Right ventricle myocardium superior (tissue), 1 donor: ENCODE measurements at places on chromosomes 12 and 14.

- DNase-seq: peak; percentile 51
These were observed 158.6 kb upstream of the PARP11 start for GRCh38 chr12:4031703-4032291.

DNA sequence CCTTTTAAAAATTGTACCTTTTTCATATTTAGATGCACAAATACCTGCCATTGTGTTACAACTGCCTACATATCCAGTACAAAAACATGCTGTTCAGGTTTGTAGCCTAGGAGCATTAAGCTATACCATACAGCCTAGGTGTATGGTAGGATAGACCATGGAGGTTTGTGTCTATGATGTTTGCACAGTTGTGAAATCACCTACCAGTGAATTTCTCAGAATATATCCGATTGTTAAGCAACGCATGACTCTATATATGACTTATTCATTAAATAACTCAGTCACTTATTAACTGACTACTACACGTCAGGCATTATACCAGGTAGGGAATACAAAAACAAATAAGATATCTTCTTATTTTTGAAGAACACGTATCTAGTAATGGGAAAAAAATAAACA, 26.2 kb upstream of the ETNK1 start:
- no peak for DNase-seq

GRCh38 chr14:104557086-104557485, 22.5 kb upstream of the C14orf180 start:
- DNase-seq: peak; percentile 1

DNA sequence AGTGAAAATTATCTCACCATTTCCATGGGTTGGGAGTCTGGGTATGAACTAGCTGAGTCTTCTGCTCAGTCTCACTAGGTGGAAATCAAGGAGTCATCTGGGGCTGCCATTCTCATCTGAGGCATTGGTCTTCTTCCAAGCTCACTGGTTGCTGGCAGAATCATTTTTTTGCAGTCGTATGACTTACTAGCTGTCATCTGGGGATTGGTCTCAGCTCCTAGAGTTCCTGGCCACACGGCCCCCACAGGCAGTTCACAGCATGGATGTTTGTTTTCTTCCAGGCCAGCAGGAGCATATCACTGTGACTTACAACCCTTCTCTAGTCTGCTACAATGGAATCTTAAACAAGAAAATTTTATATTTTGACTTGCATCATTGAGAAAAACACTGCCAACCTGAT, 18.6 kb upstream of the OR10AD1 start:
- DNase-seq: no peak

DNA sequence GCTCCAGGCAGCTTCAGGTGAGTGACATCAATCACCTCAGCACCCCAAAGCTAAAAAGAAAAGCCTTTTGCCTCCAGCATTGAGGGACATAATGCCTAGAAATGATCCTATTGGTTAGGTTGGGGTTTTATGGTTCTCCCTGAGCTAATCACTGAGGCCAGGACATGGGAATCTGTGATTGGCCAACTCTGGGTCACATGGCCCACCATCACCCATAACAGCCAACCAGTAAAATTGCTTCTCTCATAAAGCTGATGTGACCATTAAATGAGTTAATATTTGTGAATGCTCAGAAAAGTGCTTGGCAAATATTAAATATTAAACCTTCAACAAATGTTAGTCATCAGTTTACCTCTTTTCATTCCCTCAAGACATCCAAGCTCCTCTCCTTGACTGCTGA, 60.2 kb downstream of the TBX3 start:
- DNase-seq: no peak

DNA sequence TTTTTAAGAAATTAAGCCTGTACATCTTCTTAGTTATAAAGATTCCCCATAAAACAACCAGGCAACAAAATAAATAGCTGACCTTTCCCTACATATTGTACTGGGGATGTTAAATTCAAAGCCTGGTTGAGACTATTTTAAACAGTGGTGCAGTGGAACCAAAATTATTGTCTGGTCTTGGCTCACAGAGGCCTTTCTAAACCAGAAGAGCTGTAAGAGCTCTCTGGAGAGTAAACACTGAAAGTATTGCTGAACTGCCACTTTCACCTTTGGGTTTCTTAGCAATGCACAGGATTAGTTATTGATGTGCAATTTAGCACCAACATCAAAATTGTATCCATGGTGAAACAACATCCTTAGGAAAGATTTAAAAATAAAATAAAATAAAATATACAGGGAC, 20.6 kb downstream of the RACGAP1 start:
- DNase-seq: no peak

DNA sequence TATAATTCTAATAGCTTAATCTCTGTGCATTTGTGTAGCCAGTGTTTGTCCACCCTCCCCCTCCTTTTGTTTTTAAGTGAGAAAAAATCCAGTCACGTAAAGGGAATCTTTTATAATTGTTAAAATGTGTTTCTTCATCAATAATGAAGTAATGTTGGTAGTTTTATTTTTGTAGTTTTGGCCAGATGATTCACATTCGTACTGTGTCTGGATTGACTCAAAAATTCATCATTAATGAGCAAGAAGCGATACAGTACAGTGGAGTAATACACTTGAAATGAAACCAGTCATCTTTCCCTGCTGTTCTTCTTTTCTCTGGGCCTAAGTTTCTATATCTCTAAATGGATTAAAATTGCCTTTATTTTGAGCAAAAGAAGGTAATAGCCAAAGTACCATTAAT, 86.5 kb downstream of the SRGAP1 start:
- no peak for DNase-seq

- no peak for DNase-seq
These were observed 764.3 kb downstream of the NOVA1 start for GRCh38 chr14:25833341-25834126.

DNA sequence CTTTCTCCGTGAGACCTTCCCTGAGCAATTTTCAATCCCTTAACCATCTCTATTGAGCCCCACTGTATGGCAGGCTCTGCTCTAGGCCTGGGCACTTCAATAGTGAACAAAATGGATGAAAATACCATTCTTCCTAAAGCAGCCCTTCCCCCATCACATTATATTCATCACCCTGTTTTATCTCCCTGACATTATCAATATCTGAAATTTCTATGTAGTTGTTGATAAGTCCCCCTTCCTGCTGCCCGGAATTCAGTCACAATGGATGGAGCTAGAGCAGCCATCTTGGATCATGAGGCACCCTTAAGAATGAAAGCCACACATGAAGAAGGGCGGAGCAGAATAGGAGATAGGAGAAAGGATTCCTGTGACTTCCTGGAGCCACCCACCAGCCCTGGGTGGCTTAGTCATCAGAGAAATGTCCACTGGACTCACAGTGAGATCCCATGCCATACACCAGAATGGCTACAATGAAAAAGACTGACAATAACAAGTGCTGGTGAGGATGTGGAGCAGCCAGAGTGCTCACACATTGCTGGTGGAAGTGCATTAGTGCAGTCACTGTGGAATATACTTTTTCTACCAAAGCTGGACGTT, 33.9 kb downstream of the SCARB1 start:
- DNase-seq: no peak

GRCh38 chr12:48936379-48936979, 11.2 kb upstream of the FKBP11 start:
- DNase-seq: peak; percentile 80

GRCh38 chr12:130838951-130839769, at the start of gene STX2:
STX2 (minus strand) TSS chr12:130839250; CDS start chr12:130839099, 151 bp downstream.
- DNase-seq: peak; percentile 93

GRCh38 chr12:34106172-34106571, 83.9 kb downstream of the ALG10 start:
- no peak for DNase-seq

- no peak for DNase-seq
These were observed 79.7 kb downstream of the SAMD4A start for GRCh38 chr14:54646626-54647025.

- DNase-seq: no peak
These were observed 81.8 kb downstream of the TSPAN9 start for GRCh38 chr12:3158851-3159465.

- DNase-seq: no peak
These were observed 17.3 kb upstream of the ABHD12B start for GRCh38 chr14:50854521-50854920.

- no peak for DNase-seq
These were observed 100.0 kb downstream of the ARF6 start for GRCh38 chr14:49992901-49993339.

- no peak for DNase-seq
These were observed 28.2 kb upstream of the RIMBP2 start for GRCh38 chr12:130744274-130744673.

GRCh38 chr12:132377147-132377546, 47.8 kb upstream of the GALNT9 start:
- DNase-seq: no peak

- DNase-seq: no peak
These were observed 96.1 kb upstream of the SLC16A7 start for GRCh38 chr12:59499774-59500173.

DNA sequence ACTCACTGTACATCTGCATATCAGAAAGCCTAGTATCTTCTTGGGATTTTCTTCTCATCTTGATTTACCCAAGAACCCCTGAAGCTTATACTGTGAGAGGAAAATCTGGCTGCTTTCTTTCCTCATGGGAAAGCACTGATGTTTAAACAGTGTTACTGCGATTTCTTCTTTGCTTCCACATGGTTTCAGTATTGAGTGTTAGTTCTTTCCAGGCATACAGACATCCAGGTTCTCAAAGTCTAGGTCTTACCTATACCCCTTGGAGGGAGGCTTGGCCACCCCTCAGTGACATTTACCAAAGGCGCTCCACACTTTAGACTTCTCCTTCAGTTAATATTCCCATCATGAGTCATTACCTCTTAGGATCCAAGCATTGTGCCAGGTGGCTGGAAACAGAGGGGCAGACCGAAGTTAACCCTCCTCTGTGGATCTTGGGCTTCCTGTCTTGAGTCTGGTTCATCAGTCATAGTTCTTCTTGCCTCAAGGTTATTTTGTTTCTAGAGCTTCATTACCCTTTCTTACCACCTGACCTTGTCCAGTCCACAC, 79.1 kb downstream of the TMEM117 start:
- DNase-seq: no peak

DNA sequence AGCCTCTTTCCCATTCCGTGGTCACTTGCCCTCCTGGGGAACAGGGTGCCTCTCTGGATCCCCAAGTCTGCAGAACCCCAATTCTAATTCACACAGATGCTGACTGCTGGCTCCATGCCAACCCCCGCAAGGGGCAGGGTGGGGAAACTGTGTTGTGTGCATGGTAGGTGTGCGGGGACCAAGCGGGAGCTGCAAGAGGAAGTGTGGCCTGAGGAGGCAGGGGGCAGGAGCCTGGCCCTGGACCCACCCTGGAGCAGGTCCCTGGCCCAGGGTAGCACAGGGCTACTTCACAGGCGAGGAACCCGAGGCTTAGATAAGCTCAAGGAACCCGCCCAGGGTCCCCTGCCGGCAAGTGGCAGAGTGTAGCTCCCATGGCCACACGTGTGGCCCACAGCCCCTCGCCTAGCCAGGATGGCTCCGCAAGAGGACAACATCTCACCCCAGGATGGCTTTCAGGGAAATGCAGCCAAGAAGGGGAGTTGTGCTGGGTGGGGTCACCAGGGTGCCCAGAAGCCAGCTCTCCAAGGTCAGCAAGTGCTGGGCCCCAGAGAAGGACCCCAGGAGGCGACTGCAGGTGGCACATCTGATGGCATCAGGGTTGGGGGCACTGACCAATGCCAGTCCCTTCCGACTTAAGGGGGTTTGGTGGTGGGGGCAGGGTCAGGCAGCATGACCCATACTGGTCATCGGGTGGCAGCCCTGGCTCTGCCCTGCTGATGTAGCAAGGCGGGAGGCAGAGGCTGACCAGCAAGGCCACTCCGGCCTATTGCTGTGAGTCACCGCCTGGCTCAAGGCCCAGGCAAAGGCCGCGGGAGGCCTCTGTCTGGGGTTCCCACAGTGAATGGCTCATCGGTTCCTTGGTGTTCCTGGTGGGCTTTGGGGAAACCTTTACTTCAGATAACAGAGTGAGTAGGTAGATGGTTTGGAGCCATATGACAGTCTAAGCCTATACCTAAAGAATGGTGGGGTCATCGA, 37.3 kb upstream of the EML1 start:
- peak; percentile 91 for DNase-seq

GRCh38 chr14:24132061-24132685, 1.7 kb downstream of the FITM1 start:
- peak; percentile 58 for DNase-seq

- no peak for DNase-seq
These were observed 12.0 kb downstream of the VDR start for GRCh38 chr12:47892819-47893218.

DNA sequence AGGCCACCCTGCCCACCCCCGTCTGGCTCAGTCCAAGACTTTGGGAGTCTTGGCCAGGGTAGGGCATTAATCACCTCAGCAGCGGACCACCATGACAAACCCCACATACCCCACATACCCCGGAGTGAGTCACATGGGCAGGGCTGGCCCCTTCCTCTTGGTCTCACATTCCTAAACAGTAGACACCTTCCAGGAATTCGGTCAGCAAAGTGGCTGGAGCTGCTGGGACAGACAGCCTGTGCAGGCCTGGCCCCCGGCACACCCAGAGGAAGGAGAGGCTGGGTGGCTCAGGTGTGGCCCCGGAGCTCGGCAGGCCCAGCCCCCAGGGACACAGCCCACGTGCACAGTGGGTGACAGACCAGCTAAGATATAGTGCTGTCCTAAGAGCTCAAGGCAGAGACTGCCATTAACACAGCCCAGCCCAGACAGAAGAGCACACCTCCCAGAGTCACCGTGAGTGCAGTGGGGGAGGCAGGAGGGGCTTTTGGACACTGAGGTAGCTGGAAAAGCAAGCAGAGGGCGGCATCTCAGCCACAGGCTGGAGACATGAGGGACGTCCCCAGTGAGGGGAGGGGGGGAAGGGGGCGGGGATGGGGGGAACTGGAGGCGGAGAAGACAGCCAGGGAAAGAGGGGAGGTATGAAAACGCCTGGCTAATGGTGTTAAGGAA, 24.0 kb downstream of the CCDC85C start:
- no peak for DNase-seq

DNA sequence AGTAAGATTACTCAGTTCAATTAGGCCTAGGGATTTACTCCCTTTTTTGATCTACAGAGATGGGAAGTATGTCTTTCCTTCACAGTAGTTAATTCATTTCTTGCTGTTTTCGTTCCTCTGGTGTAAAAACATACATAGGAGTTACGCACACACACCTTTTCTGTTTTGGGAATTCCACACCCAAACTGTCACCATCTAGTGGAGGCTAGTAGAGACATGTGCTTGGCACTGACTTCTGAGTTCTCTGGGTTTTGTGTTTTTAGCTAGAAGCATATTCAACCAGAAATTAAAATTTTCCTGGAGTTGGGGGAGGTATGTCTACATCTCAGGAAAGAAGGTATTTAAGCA, 1.4 kb downstream of the SUSD6 start:
- no peak for DNase-seq

DNA sequence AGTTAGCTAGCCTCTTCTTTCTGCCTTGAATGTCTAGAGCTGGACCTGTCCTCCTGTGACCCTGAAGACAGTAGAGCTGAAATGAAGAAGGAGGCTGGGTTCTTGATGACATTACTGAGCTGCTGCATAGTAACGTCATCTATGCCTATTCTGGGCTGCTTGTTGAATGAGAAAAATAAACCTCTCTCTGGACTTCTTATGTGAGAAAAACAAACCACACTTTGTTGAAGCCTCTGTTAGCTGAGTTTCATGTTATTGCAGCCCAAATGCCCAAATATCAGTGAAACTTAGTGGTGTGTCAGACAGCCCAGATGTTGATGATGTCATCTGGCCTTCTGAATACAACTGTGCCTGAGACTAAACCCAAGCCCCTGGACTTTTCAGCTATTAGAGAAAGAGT, 67.0 kb upstream of the MAX start:
- no peak for DNase-seq
